ENCODE measurements at places on chromosomes 2 and 18. TPM values are rescaled to one million over a fixed set of nuclear protein-coding genes. Genes with fewer than 3 reads are reported as not detected.

SLC9A2 gene
- under 0.01 TPM for total RNA-seq

STEAP3 gene
- 90.5 TPM for total RNA-seq

PLCL1 gene
- total RNA-seq: 0.37 TPM

PLGLB1 gene
- total RNA-seq: 1.2 TPM

WDR75 gene
- 71.7 TPM for total RNA-seq

IL36B gene
- total RNA-seq: not detected

DTYMK gene
- 45.2 TPM for total RNA-seq

RBFA gene
- 38.5 TPM for total RNA-seq

CYP20A1 gene
- 31.7 TPM for total RNA-seq

ANKRD62 gene
- total RNA-seq: not detected

DUSP2 gene
- 0.37 TPM for total RNA-seq

FMNL2 gene
- 83.5 TPM for total RNA-seq

TMEM18 gene
- total RNA-seq: 12.9 TPM

RAB11FIP5 gene
- total RNA-seq: 27.6 TPM

SPHKAP gene
- total RNA-seq: not detected

MC4R gene
- total RNA-seq: not detected

SERPINB4 gene
- total RNA-seq: under 0.01 TPM

SNORC gene
- total RNA-seq: 0.98 TPM

FHOD3 gene
- 1.1 TPM for total RNA-seq

IHH gene
- total RNA-seq: not detected

SDC1 gene
- 20.3 TPM for total RNA-seq

KLHL30 gene
- total RNA-seq: under 0.01 TPM

NOSTRIN gene
- 0.20 TPM for total RNA-seq

RAD51AP2 gene
- total RNA-seq: not detected

ATL2 gene
- total RNA-seq: 64.3 TPM

TMEM247 gene
- not detected for total RNA-seq

OXER1 gene
- total RNA-seq: not detected

SLC9A4 gene
- not detected for total RNA-seq

REG1B gene
- total RNA-seq: not detected

KANSL1L gene
- total RNA-seq: 12.3 TPM

KCNIP3 gene
- total RNA-seq: 3.1 TPM

SP9 gene
- total RNA-seq: under 0.01 TPM

TMEM198 gene
- total RNA-seq: 1.2 TPM

CCL20 gene
- 1.2 TPM for total RNA-seq

Measured in subcutaneous preadipocyte (primary cell).